Muscle of leg (tissue), 16 donors: ENCODE measurements at places on chromosomes 4 and X. TPM values are rescaled to one million over a fixed set of nuclear protein-coding genes. Genes with fewer than 3 reads are reported as not detected.

MTNR1A gene
- polyA plus RNA-seq = not detected

GYG2 gene
- 3.1 TPM for polyA plus RNA-seq

C4orf36 gene
- polyA plus RNA-seq = 0.21 TPM

DMD gene
- 89.5 TPM for polyA plus RNA-seq

KIF4A gene
- polyA plus RNA-seq = 11.0 TPM

C4orf17 gene
- polyA plus RNA-seq = not detected

RTL3 gene
- polyA plus RNA-seq = 1.8 TPM

DNAAF6 gene
- polyA plus RNA-seq = not detected

LDB2 gene
- polyA plus RNA-seq = 55.9 TPM

CCNA2 gene
- 26.1 TPM for polyA plus RNA-seq
